ENCODE measurements at places on chromosomes 4 and X.

DNA sequence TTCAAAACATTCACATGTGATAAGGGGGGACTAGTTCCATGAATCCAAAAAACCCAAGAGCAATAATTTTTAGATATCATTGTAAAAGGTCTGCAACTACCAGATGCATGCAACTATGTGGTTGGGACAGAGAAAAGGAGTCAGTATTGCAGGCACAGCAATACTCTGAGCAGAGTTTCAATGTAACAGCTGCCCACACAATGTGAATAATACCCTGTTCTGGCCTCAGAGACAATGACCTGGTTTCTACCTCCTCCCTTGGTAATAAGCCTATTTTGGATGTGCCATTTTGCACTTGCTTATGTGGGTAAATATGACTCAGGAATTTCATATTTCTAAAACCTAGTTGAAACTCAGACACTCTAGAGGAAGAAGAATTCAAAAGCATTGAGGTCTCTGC, 194.8 kb upstream of the RASGEF1B start:
- DNase-seq: no peak

GRCh38 chr4:151408630-151409469, at the start of gene FHIP1A:
FHIP1A (plus strand) TSS chr4:151409176; CDS start chr4:151566260, 157,084 bp downstream.
- DNase-seq: peak; percentile 83

- DNase-seq: no peak
Observed at GRCh38 chr4:10032625-10033024, 11.3 kb upstream of the SLC2A9 start.

GRCh38 chrX:54049801-54050200, 5.5 kb upstream of the PHF8 start:
- no peak for DNase-seq

DNA sequence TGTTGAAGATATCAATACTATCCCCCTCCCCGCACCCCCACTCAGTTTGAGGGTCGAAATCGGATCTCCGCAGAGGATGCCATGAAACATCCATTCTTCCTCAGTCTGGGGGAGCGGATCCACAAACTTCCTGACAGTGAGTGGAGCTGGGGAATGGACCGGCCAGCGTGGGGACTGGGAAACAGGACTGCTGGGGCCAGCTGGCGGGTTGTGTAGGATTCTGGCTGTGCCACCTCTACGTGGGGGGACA, 5.5 kb upstream of the USP11 start:
- no peak for DNase-seq
